PC-3 (cell line): ENCODE measurements at places on chromosomes 6 and 20.
A peak's percentile ranks its signal among the peaks of the same experiment; 100 is the strongest.

DNA sequence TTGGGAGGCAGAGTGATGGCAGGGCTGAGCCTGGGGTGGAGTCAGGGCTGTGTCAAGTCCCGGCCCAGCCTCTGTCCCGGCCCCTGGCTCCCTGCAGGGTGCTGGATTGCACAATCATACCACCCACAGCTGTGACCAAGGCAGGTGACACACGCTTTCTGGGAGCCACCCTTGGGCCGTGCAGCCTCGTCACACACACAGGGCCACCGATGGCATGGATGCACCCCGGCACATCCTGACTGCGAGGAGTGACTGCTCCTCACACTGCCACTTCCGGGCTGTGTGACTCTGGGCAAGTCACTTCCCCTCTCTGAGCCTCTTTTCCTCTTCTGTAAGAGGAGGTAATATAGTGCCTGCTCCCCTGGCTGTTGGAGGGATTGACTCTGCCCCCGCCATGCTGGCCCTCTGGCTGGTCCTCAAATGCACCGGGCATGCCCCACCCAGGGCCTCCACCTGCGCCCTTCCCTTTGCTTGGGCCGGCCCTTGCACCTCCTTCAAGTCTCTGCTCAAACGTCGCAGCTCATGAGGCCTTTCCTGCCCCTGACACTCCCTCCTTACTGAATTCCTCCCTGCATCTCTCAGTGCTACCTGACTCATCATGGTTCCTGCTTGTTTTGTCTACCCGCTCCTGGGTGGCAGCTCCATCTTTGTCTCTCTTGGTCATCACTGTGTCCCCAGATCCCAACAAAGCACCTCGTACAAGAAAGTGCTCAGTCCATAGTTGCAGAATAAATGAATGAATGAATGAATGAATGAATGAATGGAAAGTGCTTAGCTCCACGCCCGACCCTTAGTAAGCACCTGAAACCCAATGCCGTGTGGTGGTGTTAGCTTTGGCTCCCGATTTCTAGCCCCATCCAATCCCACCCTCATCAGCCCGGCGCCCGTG, 93.5 kb downstream of the CEBPB start:
- DNase-seq: peak; percentile 76

- DNase-seq: no peak
Observed at GRCh38 chr20:24776755-24777271, 172.3 kb upstream of the CST7 start.

GRCh38 chr20:57240581-57241362, 25.7 kb downstream of the BMP7 start:
- no peak for DNase-seq

- DNase-seq: no peak
Observed at GRCh38 chr6:159168536-159169192, 536 bp upstream of the FNDC1 start.

- no peak for DNase-seq
Observed at GRCh38 chr20:31840906-31841816, 4.2 kb downstream of the FOXS1 start.
